ENCODE measurements at places on chromosomes 3 and 15.

DNA sequence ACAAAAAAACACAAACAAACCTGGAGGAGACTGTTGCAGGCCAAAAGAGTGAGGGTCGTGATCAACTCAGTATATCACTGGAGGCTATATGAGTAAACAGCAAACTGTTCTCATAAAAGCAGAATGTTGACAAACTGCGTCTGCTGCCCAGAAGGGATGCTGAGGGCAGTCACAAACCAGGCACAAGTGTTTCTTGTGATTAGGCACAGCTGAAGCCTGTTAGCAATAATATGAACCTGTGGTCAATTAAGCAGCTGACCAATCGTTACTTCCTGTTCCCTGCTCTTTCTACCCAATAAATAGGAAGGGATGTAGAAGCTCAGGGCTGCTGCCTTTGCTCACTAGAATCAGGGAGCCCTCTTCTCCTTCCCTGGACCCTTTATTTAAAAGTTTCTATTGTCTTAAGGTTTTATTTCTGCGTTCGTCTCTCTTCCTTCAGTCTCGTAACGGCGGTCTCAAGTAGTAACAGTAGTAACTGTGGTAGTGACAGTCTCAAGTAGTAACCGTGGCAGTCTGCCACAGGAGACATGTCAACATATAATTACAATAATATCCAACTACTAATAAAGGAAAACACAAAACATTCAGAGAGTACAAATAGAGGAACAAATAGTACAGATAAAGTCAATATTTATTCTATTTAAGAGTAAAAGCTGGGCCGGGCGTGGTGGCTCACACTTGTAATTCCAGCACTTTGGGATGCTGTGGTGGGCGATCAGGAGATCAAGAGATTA lies 698.4 kb upstream of the CCDC54 start:
- no peak for DNase-seq

DNA sequence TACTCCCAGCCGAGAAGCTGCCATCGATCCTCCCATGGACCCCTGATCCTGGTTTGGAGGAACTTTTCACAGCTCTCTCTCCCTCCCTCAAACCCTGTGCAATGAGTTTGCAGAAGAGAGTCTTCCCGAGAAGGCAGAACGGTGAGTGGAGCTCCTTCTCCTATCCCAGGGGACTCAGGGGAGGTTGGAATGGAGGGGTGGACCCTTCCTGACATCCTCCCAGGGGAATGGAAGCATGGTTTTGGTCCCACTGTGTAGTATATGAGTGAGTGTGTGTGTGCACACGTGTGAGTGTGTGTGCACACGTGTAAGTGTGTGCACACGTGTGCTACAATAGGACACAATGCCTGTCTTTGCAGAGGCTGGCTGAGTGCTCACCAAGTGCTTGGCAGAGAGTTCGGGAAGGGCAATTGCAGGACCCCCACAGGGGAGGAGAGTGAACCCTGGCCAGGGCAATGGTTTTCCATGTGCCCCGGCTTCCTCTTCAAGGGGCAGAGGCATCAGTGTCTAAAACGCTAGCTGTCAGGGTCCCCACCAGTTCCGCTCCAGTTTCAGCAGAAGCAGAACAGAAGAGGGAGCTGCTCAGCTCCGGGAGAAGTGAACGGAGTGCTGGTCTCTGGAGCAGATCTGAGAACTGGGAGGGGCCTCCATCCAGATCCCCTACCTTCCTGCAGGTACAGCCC lies 13.8 kb upstream of the IL16 start:
- no peak for DNase-seq

- no peak for DNase-seq
Measured at GRCh38 chr3:21847005-21847404, 96.0 kb upstream of the ZNF385D start.

DNA sequence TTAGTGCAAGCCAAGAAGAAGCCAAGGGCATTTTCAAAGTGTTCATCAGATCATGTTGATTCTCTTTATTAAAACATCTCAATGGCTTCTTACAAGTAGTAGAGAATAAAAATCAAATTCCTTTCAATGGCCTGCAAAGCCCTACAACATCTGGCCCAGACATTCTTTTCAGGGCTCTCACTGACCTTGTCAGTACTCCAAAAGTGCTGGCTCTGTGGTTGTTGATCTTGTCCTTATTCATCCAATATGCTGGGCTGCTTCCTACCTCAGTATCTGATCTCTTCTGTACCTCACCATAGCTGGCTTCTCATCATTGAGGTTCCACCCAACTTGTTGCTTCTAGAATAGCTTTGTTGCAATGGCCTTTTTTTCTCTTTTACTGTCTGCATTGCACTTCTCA lies 74.0 kb upstream of the SAMMSON start:
- DNase-seq, result no peak

- no peak for DNase-seq
Measured at GRCh38 chr3:169564883-169565282, 98.6 kb downstream of the MECOM start.

GRCh38 chr3:130755666-130756065 lies 9.0 kb upstream of the PIK3R4 start:
- no peak for DNase-seq

DNA sequence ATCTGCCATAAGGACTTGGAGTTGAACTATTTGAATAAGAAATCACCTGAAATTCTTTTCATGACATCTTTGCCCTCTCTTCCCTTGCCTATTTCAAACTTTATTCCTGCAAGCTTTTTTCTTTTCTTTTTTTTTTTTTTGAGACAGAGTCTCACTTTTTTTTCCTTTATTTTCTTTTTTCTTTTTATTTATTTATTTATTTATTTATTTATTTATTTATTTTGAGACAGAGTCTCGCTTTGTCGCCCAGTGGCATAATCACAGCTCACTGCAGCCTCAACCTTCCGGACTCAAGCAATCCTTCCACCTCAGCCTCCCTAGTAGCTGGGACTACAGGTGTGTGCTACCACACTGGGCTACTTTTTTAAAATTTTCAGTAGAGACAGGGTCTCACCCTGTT lies 369.3 kb upstream of the ATP11B start:
- no peak for DNase-seq

DNA sequence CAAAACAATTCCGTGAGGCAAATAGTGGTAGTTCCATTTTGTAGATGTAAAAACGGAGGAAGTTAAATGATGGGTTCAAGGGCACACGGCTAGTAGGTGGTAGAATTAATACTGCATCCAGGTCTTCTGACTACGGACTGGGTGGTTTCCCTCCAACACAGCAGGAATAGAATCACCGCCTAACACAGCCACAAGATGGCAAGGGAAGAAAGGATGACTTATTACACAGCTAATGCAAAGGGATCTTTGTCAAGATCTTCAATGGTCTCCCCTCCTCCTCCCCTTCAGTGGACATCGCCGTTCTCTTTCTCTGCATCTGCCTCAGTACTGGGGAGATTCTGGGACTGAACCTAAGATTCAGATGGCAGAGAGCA lies 524 bp upstream of the TOPBP1 start:
- DNase-seq, result no peak

- DNase-seq, result peak; percentile 44
Measured at GRCh38 chr3:149547954-149548668, 73.6 kb downstream of the TM4SF4 start.
